ENCODE measurements at places on chromosomes 1 and 21.
A peak's percentile ranks its signal among the peaks of the same experiment; 100 is the strongest.

DNA sequence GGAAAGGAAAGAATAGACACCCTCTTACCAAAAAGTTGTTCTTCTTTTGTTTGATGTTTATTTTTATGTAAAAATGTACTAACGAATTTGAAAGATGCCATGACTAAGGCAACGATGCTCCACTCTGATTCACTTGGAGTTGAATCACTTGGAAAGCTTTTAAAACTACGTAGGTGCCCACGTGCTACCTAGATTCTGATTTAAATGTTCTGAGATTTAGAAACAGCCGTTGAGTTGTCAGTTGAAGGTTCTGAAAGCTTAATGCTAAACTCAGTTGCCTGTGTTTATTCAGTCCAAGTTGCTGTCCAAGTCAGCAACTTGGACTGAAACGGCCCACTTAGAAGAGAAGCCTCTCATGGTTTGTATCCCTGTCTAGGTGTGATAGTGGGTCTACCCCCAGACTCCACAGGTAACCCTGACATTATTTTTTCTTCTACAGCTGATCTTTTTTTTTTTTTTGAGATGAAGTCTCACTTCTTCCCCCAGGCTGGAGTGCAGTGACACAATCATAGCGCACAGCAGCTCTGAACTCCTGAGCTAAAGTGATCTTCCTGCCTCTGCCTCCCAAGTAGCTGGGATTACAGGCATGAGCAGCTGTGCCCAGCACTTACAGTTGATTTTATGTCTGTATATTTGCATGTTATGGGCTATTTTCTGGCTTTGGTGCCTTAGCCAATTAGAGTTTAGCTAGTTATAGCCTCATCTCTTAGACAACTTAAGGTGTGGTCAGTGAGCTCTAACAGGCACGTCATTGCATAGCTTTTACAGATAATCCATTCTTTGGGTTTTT lies 1.4 kb upstream of the VAMP4 start:
- no peak for DNase-seq

DNA sequence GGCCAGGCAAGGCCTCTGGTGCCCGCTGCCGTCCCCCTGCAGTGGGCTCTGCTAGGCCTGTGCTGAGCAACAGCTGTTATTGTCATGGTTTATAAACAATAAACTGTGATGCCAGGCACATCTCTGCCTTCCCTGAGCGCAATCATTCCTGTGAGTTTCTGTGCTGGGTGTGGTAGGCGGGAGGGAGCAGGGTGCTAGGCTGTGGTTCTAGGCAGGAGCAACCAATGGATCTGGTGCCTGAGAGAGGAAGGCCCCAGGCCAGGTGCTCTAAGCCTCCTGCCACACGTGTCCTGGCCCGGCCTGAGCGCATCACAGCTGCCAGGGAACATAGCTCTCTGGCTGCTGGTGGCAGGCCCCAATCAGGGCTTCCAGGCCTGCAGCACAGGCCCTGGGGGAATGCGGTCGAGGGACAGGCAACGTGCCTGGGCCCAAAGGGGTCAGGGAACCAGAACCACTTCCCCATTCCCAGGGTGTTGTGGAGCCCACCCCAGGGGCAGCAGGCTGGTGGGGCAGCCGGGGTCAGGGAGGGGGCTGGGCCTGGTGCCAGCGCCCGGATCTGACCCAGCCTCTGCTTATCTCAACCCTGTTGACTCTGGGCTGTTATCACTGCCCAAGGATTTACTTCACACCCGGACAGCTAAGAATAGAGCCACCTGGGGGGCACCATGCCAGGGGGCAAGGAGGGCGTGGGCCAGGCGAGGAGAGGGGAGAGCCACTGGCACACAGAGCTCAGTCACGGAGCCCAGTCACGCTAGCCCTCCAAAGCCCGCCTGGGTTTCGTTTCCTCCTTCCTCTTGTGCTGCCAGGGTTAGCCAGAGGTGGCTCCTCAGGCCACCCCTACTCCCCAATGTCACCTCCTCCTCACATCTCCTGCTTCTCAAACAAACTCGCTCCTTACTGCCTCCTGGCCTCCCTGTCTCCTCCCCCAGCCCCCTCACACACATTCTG lies 11.5 kb downstream of the TRIM46 start:
- DNase-seq = no peak

- peak; percentile 59 for DNase-seq
Observed at GRCh38 chr1:155167166-155168104, 5.7 kb downstream of the KRTCAP2 start.

DNA sequence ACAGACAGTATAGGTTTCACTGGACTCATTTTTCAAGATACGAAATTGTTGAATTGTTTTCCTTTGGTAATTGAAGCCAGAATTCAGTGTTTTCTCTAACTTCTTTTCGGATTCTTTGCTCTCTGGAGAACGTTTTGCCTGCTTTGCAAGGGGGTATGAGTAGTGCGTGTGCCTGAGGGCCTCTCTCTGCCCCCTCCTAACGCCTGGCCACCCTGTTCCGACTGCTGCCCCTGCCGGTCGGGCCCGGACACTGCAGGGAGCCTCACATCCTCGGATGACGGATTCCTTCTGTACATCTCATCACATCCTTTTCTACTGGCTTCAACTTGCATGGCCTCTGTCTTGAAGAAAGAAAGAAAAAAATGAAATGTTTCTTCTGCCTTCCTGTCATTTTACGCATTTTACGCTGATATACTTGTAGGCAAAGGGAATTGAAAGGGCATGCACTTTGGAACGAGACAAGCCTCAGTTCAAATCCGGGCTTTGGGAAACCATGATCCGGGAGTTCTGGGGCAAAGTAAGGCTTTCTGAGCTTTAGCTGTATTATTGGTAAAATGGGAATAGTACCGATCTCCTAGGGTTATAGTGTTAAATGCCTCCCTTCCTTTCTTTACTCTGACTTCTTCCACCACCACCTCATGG lies 65.1 kb downstream of the DISC1 start:
- DNase-seq = no peak

DNA sequence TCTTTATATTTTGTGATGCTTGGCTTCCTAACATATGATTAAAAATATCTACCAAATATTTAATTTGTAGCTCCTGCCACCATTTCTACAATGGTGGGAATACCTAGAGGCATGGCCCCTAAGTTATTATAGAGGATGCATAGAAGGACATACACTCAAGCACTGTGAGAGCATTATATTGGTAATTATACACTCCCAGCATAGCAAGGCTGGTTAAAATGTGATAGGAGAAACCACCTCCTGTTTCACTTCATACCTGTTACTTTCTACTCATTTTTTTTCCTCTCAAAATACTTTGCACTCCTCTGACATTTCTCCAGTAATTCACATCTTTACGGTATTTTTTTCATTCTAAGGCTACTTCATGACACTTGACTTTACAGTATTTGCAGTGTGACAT lies 92.9 kb downstream of the HS2ST1 start:
- no peak for DNase-seq

DNA sequence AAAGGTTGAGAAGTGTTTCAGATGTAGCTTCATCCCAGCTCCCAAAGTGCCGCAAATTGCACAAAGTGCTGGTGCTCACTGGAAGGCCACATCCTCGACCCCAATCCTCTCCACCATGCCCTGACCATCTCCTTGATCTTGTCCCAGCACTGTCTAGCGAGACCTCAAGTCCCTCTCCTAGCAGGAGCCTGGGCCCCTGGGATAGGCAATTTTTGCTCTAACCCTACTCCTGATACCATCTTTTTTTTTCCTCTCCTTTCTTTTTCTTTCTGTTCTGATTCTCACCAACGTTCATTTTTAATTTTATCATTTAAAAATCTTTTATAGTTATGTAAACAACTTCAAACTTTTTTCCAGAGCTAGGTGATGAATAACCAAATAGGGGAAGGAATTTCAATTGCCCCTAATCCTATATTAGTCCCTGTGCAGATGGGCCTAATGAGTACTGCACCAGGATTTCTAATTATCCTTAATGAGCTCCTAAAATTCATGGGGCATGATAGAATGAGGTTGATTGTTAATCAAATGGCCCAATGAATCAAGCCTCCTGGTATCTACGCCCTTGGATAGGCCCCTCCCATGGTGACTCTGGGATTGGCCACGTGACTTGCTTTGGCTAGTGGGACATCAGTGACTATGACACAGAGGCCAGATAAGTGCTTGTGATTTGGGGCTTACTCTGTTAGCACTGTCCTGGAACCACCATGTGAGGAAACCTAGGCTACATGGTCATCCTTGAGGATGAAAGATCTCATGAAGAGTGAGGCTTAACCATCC lies 41.5 kb upstream of the TENT5B start:
- DNase-seq = no peak

- no peak for DNase-seq
Observed at GRCh38 chr1:245484176-245484575, 329.4 kb downstream of the KIF26B start.

Data from activated CD8-positive, alpha-beta memory T cell treated with anti-CD3 and anti-CD28 coated beads for 48 hours (primary cell).